ENCODE measurements at places on chromosomes 7 and 10.

DNA sequence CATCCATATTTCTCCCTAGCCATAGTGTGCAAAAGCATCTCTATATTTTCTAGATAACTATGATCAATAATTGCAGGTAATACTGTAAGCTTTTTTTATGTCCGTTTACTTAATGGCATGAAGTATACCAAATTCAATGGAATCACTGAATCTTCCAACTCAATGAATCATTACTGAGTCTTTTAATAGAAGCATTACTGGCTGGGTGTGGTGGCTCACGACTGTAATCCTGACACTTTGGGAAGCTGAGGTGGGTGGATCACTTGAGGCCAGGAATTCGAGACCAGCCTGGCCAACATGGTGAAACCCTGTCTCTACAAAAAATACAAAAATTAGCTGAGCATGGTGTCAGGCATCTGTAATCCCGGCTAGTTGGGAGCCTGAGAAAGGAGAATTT lies 372.5 kb downstream of the BMPER start:
- DNase-seq = no peak

DNA sequence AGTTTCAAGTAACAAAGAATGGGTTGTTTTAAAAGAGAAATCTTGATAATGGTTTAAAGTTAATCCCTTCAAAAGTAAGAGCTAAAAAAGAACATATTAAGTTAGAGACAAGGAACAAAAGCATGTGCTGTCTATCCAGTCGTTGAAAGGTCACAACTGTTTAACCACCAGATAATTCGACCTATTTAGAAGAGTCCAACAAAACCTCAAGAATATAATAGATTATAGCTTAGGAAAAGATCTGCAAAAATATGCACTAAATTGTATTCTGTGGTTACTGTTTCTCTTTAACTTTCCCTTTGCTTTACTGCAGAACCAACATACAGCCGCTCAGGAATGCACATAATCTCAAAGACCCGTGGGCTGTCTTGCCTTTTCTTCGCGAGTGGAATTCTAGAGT lies 74.9 kb downstream of the PCGF5 start:
- DNase-seq = no peak

- no peak for DNase-seq
Observed at GRCh38 chr7:95534796-95535195, 49.1 kb downstream of the ASB4 start.

GRCh38 chr7:35544028-35544742 lies 150.8 kb downstream of the HERPUD2 start:
- DNase-seq = no peak

- DNase-seq = no peak
Observed at GRCh38 chr7:116208919-116209318, 1.4 kb upstream of the TES start.
